ENCODE measurements at places on chromosomes 2 and 18.

- DNase-seq, result no peak
These were observed 2896.7 kb upstream of the TEKT4 start for GRCh38 chr2:91974401-91975129.

GRCh38 chr2:236121546-236121945, 46.6 kb downstream of the GBX2 start:
- no peak for DNase-seq

DNA sequence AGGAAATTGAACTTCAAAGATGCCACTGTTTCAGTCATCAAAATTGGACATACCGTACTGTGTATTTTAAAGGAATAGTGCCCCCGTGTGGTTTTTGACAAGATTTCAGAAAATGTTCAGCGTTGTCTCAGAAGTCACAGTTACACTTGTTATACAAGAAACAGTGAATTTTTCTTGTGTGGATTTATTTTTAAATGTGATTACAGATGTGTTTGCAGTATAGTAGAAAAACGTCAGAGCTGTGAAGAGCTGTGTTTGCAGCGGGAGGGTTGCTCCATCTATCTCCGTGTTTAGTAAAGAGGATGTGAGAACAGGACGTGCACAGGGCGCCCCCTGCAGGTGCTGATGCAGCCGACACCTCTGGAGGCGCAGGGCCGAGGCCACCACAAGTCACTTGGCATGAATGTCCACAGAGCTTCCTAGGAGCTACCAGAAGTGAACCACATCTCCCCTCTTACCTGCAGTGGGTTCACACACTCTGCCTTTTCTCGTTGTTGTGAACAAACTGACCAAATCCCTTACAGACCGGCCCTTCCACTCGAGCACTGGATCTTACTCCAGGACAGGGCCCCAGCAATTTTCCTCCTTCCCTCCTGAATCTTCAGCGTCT, 73.1 kb downstream of the CACNB4 start:
- DNase-seq, result peak; percentile 68

- no peak for DNase-seq
These were observed 48.9 kb upstream of the CCDC85A start for GRCh38 chr2:56134861-56135260.

- no peak for DNase-seq
These were observed 191.9 kb upstream of the CHAC2 start for GRCh38 chr2:53575721-53576124.

GRCh38 chr18:41687138-41687537, 267.9 kb upstream of the PIK3C3 start:
- no peak for DNase-seq

DNA sequence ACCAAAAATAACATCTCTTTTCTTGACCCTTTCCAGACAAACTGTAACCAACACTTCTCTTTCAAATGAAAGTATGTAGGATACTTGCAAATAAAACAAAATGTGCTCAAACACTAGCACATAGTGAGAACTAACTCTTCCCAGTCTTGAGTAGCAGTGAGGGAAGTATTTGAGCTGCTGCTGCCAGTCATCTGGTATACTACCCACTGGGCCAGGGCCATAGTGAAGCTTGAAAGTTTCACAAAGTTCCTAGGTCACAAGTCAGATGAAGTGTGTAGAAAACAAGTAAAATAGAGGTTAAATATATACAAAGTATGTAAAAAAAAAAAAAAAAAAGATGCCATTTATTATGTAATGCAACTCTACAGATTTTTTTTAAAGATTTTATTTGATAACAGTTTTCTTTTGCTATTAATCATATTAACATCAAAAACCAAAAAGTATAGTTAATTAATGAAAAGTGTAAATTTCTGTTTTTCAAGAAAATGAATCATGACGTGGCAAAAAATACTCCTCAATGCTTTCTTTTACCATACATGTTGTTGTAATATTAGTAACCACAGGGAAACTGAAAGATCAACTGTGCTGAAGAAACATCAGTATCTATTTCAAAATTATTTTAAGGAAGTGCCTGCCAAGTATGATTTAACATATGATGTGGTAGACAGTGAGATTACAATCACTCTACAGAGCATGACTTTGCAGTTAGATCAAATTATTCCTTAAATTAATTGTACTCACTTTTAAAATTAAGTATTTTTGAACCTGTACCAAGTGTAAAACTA, 21.6 kb upstream of the TRIB2 start:
- DNase-seq, result no peak

GRCh38 chr2:136255648-136256461, 137.9 kb upstream of the CXCR4 start:
- no peak for DNase-seq

DNA sequence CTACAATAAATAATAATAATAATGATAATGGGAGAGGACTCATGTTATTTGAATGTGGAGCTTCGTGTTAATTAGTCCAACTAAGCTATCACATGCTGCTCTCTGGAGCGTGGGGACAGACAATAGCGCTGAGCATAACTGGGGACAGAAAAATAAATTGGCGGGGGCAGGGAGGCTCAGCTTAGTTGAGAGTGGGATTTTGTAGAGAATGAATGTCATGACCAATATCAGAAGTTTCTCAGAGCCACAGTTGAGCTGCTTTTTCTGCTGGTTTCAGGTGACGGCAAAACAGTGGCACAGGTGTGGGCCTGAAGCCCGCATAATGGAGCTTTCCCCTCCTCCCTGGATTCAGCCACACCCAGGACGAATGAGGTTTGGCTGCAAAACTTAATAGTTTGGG, 111.1 kb upstream of the CAB39 start:
- DNase-seq, result no peak

Measured in SJSA1 (cell line).